HFFc6 (cell line): ENCODE measurements at places on chromosomes 4 and X. TPM values are rescaled to one million over a fixed set of nuclear protein-coding genes. Genes with fewer than 3 reads are reported as not detected.
A peak's percentile ranks its signal among the peaks of the same experiment; 100 is the strongest.

DNA sequence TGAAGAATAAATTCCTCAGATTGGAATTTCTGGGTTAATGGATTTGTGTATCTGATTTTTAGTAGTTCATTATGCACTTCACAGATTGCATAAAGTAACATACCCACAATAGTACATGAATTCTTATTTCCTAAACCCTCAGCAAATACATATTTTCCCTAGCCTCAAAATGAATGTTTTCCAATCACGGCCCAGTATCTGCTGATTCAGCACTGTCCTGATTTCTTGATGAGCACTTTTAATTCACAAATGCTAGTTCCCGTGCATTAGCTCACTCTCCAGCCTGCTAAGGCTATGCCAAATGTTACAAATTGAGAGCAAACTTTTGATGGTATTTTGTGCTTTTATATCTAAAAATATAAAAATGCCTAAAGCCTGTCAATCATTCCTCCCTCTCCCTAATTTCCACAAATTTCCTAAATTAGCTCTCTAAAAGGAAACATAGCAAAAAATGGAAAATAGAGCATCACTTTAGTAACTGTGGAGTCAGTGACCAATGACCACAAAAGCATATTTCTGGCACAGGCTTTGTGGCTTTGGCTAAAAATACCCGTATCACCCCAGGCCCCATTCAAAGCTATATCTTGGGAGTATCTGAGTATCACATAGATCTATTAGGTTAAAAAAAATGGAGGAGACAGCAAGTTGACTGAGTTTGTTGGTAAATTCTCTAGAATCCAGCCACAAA is 75.5 kb downstream of the NAF1 start:
- DNase-seq, result no peak

DNA sequence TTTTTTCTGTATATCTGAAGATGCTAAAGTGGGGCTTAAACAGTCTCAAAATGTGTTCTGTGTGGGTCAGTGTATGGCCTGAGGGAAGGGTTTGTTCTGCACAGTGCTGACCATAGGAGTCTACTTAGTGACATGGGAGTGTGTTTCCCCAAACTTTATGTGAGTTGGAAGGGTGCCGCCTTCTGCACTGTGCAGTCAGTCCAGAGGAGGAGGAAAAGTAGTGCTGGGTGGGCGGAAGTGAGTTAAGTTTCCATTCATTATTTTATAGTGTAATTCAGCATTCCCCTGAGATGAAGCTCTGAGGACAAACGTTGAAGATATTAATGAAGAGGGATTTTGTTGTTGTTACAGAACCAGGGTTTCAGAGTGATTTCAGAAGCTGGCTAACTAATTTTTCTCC is 2.9 kb downstream of the CHST7 start:
- DNase-seq, result no peak

DNA sequence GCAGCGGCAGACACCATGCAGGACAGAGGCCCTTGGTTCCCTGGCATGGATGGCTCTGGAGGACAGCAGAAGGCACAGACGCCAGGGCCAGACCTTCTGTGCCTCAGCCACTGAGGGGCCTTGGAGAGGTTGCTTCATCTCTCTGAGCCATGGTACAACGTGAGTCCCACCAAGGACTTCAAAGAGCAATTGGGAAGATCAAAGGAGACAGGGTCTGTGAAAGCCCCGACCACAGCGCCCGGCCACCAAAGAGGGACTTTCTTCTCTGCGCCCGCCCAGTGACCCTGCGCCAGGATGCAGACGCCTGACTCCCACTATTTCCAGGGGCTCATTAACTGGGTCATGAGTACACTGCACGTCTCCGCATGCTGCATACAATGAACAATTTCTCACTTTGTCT is 174.0 kb downstream of the AFAP1 start:
- DNase-seq, result no peak

- DNase-seq, result no peak
Measured at GRCh38 chr4:141331534-141332358, 111.1 kb downstream of the ZNF330 start.

DNA sequence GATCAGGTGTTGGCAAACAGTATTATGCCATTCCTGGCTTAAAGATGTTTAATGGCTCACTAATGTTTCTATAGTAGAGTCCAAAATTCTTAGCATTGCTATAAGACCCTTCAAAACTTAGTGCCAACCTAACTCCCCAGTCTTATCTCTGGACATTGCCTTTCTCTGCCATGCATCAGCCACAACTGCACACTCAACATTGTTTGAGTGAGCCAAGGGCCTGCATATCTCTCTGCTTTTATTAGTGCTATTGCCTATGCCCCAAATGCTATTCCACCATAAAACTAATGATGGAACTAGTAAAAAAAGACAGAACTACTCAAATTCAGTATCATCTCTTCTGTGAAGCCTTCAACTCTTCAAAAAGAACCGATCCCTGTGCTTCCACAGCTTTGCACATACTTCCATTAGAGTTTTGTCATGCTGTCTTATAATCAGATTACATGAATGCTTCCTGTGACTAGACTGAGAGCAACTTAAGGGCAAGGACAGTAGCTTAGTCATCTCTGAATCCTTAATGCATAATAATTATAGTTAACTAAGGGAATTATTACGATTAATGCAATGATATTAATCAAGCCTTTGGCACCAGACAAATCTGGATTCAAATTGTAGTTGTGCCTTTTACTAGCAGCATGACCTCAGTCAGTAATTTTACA is 53.7 kb downstream of the CHM start:
- DNase-seq, result peak; percentile 14

Gene USP17L17
- total RNA-seq, result not detected in 2 replicates

- no peak for DNase-seq
Measured at GRCh38 chr4:55553441-55554201, 6.9 kb upstream of the CLOCK start.

Gene CCDC120
- 0.61 to 0.75 TPM in 2 of 3 replicates, not detected in the other for total RNA-seq

DNA sequence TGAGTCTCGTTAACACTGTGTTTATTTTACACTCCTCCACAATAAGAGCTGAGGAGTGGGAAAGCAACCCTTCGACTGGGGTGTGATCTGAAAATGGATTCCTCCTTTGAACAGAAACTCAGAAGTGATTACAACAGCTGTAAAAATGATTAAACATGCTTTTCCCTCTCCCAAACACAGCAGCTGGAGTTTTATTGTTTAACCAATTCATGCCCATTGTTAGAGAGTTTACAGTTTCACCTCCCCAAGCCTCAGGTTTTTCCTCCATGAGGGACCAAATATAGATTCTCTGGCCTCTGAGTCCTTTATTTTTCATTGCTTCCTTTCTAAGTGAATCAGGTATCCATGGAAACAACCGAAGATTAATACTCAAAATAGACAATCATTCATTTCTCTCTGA is 263.0 kb upstream of the TAPT1 start:
- no peak for DNase-seq

DNA sequence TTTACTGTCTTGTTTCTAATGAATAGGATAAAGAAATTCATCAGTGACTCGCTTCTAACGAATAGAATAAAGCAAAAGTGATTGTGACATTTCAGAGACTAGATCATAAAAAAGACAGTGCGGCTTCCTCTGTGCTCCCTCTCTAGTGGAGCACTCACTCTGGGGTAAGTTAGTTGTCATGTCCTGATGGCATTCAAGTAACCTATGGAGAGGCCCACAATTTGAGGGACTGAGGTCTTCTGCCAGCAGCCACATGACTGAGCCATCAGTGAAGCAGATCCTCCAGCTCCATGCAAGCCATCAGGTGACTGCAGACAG is 72.4 kb downstream of the YIPF6 start:
- DNase-seq, result no peak

DNA sequence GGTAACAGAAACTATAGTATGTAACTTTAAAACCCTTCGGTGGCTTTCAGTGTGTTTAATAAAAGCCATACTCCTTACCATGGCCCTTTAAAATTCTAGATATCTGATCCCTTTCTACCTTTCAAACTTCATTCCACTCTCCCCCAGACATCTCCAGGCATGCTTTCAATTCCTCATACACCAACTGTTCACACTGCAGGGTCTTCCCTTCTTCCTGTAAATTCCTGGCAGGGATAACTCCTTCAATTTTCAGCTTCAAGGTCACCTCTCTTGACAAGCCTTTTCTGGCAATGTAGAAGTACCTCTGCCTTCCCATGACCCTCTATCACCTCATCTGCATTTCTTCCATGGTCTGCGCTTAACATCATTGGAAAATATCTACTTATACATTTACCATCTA is 60.8 kb downstream of the WDFY3 start:
- no peak for DNase-seq

Gene CENPVL2
- not detected in 3 replicates for total RNA-seq

GRCh38 chrX:24619647-24620046 is 27.5 kb downstream of the PCYT1B start:
- DNase-seq, result peak; percentile 52

DNA sequence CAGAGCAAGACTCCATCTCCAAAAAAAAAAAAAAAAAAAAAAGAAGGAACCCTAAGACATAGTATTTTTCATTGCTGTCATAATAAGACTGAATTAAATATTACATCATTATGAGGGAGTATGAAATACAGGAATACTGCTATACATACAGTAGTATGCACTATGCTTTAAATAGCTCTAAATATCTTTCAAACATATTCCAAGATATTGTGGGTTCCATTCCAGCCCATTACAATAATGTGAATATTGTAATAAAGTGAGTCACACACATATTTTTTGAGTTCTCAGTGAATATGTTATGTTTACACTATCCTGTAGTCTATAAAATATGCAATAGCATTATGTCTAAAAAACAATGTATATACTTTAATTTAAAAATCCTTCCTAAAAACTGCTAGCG is 64.8 kb downstream of the GPM6A start:
- DNase-seq, result no peak

- DNase-seq, result peak; percentile 70
Measured at GRCh38 chr4:94274912-94275311, 67.2 kb downstream of the SMARCAD1 start.

Gene NHS
- total RNA-seq, result 3.3 and 4.9 TPM in 2 replicates

DNA sequence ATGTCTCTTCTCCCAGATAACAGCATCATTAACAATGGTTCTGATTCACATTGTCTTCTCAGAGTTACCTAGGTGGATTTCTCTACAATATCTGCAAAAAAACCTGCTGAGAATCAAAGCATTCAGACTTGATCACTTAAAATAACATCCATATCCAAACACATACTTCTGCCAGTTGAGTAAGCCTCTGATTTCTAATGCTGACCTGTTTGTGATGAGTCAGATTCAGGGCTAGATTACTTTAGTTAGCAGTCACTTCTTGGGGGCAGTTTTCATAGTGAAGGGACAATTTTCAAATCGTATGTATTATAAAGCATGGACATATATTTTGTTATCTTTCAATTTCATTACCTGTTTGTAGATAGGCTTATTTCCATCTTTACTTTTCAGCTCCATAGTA is 35.5 kb downstream of the CCNI start:
- peak; percentile 63 for DNase-seq

DNA sequence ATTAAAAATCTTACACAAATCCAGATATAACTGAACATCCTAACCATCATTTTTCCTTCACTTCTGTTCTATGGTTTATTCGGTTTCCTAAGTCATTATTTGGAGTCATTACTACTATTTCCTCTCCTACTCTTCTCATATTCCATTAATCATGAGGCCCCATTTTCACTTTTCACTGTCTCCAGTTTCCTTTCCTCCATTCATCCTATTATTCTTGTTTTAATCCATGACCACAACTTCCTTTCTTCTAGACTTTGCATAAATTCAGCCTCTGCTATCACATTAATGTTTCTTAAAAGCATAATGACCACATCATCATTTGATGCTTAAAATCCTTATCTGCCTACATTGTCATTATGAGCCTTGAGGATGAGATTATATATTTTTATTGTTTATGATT is 555.0 kb upstream of the NDST4 start:
- DNase-seq, result no peak

Gene DUSP9
- not detected in 3 replicates for total RNA-seq

DNA sequence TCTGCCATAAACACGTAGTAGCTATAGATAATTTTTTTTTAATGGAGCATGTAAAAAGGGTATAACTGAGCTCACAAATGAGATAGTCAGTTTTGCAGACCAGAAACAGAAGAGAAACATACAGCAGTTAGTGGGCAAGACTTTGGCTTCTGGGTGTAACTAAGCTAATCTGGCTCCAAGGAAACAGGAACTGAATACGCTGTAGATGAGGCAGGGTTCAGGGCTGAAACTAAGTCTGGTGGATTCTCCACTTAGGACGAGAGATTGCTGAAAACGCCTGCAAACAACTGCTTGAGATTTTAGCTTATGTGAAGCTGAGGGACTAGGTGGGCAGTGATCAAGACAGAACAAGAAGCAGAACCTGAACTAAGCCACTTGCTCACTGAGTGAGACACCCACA is 91.7 kb downstream of the SMIM20 start:
- DNase-seq, result no peak

DNA sequence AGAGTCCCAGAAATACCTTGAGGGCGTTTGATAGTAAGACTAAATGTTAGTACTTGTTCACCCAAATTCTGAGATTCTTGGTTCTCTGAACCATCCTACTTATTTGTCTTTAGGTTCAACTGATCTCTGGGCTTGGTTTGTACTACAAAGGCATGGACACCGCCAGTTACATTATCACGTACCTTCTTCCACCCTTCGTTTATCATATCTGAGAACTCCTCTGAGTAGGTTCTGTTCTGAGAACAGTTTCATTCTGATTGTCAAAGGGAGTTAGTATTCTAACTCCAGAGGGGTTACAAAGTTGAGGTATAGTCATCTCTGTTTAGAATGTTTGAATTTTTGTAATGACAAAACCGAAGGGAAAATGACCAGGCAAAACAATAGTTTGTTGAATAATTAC is 19.3 kb downstream of the ZFX start:
- DNase-seq, result no peak

DNA sequence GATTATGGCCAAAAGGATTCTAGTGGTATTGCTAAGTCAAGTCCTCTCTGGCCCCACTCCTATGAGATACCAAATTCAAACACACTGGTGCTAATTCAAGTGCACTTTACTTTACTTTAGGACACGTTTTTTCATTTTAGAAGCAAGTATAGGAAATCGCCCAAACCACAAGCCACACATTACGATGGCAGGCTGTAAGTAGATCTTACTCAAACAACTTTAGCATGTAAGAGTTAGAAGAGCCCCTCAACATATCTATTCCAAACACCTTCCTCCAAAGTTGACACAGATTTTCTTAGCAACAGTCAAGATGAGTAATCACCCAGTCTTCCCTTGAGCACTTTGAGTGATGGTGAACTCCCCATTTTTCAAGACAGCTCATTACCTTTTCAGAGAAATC is 43.6 kb downstream of the DRD5 start:
- no peak for DNase-seq

DNA sequence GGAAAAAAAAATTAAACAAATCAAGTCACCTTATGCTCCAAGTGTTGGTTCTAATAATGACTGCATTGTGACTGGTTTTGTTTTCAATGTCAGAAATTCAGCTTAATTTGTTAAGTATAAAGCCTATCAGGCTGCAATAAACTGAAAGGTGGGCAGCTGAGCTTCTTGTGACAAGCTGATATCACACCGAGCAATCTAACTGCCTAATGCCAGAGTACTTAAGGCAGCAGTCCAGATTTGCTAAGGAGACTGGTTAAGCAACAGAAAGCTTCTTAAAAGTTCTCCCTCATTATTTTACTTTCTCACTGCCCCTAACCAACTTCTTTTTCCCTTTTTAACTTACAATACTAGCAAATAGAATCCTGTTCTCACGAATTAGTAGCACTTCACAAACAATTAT is 201.0 kb downstream of the MAB21L2 start:
- no peak for DNase-seq

GRCh38 chr4:2822461-2823300 is 21.0 kb upstream of the ADD1 start:
- no peak for DNase-seq
